IMR-90 (cell line): ENCODE measurements at places on chromosomes 5 and 9. TPM values are rescaled to one million over a fixed set of nuclear protein-coding genes. Genes with fewer than 3 reads are reported as not detected.

- no peak for DNase-seq
Observed at GRCh38 chr5:135059000-135059923, 25.2 kb upstream of the PITX1 start.

Gene C9orf43
- 0.28 and 0.36 TPM in 2 replicates for total RNA-seq

- DNase-seq: no peak
Observed at GRCh38 chr5:126315341-126315740, 107.9 kb upstream of the GRAMD2B start.

DNA sequence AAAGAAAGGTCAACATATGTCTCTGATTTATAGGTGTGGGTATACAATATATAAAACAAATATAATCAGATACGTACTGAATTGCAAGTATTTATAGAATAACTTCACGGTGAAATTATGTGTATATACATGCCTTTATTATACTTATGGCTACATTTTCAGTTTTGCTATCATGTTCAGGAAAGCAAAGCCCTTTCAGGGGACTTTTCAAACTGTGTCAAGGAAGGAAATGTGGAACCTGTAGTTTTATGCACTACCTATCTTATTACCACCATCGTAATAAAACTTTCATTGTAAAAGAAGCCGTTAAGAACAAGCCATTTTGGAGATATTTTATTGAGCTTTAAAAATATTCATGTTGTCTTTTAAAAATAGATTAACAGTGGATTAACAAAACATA lies 257.2 kb downstream of the PJA2 start:
- no peak for DNase-seq
